ENCODE measurements at places on chromosomes 2 and 18.

DNA sequence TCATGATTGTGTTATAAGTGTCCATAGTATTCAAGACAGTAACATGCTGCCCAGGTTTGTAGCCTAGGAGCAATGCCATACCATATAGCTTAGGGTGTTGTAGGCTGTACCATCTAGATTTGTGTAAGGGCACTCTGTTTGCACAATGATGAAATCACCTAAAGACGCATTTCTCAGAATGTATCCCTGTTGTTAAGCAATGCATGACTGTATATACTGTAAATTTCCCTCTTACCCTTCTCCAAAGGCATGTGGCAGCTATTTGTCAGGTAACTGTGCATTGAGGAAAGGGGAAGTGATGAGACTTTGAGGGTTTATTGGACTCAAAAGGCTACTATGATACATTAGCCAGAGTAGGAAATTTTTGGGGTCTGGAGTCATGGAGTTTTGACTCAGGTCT lies 180.8 kb downstream of the VAPA start:
- no peak for DNase-seq

- no peak for DNase-seq
Measured at GRCh38 chr2:76563730-76564129, 853.0 kb upstream of the GCFC2 start.

DNA sequence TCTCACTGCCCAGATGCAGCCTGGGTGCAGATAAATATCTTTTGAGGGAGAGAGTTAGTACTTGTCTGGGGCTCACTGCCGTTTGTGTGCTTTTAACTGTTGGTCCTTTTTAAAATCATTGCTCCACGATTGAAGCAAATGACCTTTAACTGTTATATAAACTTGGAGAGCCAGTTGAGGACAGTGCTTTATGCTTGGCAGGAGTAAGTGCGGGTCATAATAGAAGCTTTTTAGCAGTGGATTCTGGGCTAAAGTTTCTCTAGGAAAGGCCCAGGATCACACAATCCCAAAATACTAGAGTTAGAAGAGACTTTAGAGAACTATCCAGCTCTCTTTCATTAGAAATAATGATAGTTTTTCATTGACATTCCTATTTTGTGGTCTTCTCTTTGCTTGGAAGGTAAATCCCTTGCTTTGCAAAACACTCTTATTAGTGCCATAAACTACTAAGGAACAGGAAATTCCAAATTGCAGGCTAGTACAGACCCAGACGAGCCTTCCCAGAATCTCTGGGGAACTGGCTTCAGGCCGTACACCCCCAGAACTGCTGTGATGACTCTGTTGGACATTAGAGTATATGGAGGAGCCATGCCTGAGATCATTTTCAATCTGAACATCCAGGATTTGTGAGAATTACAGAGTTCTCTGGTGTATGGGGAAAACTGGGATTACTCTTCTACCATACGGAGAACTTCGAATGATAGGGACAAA lies 19.1 kb downstream of the LIMS1 start:
- no peak for DNase-seq

DNA sequence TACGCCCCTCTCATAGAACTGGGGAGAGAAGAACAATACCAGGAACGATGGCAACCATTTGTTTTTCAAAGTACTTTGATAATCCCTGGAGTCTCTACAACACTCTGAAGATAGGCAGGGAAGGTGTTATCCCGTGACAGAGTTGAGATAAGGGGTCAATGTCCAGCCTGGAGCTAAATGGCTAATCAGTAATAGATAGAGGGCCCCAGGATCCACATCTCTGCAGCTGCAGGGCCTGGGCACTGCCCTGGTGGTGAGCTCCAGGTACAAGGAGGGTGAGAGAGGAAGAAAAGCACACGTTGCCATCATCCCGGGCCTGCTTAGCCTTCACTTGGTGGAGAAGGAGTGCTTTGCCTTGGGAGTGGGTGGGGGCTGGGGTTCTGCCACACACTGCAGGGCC lies 260.6 kb downstream of the PRKCE start:
- DNase-seq = no peak

GRCh38 chr2:130391872-130392670 lies 36.2 kb downstream of the PTPN18 start:
- DNase-seq = no peak

DNA sequence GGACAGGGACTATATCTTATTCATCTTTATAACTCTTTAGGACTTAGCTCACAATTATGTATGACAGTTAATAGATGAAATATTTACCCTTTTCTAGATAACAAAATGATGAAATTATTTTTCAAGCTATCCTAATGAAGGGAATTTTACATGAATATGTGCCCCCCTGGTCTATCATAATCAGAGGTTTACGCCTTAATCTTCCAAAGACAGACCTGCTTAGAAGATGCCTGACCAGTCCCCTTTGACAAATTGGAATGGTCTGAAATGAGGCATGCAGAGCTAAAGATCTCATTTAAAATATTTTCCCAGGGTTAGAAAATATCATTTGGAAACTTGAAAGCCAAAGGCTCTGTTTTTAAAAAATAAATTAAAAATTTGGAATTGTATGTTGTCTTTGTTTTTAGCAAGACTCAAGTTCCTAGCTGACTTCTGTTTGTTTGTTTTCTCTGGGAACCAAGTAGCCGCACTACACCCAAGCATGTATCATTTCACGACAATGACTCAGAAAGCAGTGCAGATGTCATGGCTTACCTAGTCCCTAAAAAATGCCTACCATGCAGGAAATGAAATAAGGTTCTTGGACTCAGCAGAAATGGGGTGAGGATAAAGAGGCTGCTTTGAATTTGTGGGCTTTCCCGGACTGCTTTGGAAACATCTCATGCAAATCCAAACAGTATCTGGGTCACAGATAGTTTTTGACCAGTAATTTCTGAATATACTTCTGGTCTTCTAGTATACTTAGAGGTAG lies 162.1 kb downstream of the ZEB2 start:
- DNase-seq = peak; percentile 74

DNA sequence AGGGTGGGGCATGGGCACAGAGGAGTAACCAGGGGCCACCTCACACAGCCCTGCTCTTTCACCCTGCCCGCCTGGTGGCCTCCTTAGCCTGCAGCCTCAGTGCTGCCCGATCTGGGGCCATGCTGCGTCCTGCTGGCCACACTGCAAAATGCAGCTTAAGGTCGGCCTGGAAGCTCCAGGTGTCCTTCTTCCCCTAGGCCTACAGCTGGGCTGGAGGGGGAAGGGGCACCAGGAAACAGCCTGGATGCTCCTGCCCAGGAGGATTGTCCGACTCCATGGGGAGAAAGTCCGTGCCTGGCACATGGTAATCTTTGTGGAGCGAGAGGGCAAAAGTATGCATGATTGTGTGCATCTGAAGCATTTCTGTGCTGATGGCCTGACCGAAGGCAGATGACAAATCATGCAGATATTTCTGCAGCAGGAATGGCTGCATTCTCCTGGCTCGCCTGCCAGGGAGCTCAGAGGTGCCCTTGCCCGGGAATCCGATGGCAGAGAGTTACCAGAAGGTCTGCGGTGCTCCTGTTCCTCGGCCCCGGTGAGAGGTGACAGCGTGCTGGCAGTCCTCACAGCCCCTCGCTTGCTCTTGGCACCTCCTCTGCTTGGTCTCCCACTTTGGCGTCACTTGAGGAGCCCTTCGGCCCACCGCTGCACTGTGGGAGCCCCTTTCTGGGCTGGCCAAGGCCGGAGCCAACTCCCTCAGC lies 12.8 kb upstream of the ALPP start:
- no peak for DNase-seq

GRCh38 chr2:73836141-73836943 lies 7.6 kb downstream of the STAMBP start:
- no peak for DNase-seq

GRCh38 chr2:128580988-128581848 lies 262.6 kb upstream of the HS6ST1 start:
- no peak for DNase-seq

GRCh38 chr2:134704173-134704572 lies 14.6 kb downstream of the TMEM163 start:
- no peak for DNase-seq

DNA sequence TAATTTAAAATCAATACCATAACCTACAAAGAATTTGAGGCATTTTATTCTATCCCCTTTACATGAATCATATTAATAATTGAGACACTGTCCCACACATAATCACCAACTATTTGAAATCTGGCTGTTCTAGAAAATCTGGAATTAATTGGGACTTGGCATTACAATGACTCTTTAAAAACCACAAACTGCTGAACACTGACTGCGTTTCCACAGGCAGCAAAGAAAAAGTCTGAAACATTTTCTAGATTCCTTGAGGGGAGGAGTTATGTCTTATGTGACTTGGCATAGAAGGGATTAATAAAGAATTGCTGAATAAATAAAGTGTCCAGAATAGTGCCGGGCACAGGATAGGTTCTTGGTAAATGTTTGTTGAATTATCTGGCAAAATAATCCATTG lies 61.4 kb downstream of the GPR39 start:
- no peak for DNase-seq

DNA sequence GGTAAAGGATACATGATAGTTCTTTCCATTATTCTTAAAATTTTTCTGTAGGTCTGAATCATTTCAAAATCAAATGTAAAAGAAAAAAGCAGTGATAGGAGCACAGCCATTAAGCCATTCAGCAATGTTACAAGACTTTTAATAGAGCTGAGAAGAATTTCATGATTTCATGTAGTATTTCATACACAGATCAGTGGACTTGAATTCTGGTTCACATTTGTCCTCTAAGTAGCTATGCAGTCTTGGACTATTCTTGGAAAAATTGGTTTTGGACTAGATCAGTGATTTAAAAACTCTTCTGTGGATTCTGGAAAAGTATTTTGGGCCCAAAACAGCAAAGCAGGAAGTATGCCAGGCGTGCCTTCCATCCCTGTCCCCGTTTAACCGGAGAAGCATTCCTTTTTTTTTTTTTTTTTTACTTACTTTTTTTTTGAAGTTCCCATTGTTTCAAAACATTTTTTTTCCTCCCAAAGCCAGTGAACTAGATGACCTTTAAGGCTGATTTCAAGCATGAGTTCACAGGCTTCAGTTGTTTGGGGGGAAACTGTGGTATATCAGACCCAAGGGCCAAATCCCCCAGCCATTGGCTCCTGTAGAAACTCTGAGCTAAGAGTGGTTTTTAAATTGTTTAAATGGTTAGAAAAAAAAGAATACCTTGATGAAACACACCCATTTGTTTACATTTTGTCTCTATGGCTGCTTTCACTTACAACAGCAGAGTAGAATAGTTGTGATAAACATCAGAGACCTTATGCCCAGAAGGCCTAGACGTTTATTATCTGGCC lies 17.5 kb upstream of the POLI start:
- no peak for DNase-seq

DNA sequence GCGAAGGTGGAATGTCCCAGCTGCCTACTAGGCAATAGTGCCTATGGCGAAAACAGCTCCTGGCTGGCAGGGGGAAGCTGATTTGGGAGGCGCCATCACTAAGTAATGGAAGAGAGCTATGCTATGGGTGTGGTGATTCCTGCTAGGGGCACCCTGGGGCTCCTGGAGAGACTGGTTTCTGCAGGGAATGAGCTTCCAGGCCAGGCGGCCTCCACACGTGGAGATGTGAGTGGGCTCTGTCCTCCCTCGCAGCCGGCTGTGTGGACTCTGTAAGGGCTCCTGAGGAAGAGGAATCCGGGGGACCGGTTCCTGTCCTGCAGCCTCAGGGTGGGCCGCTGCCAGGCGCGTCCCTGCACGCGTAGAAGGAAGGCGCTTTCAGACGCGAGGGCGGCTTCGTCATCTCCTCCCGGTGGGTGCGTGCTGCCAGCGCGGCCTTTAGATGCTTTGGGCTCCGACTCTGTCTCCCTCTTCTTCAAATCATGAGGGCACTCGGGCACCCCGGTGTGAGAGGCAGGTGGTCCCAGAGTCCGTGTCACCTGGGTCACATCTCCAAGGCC lies 55.5 kb upstream of the ANKRD62 start:
- no peak for DNase-seq

GRCh38 chr2:4618630-4619228 lies 915.4 kb downstream of the DCDC2C start:
- DNase-seq = no peak

DNA sequence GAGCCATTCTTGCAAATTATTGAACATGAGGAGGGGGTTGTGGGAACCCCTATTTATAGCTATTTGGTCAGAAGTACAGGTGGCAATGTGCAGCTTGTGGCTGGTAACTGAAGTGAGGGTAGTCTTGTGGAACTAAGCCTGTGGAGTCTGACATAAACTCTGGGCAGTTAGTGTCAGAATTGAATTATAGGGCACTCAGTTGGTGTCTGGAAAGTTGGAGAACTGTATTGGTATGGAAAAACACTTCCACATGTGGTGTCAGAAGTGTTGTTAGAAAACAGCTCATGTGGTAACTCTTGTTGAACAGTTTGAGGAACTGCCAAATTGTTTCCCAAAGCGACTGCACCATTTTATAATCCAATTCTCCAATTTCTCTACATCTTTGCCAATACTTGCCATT lies 7.5 kb downstream of the RALBP1 start:
- no peak for DNase-seq

GRCh38 chr2:144522897-144523595 lies 3.1 kb upstream of the ZEB2 start:
- no peak for DNase-seq

GRCh38 chr2:18077704-18078103 lies 199.2 kb downstream of the KCNS3 start:
- no peak for DNase-seq

DNA sequence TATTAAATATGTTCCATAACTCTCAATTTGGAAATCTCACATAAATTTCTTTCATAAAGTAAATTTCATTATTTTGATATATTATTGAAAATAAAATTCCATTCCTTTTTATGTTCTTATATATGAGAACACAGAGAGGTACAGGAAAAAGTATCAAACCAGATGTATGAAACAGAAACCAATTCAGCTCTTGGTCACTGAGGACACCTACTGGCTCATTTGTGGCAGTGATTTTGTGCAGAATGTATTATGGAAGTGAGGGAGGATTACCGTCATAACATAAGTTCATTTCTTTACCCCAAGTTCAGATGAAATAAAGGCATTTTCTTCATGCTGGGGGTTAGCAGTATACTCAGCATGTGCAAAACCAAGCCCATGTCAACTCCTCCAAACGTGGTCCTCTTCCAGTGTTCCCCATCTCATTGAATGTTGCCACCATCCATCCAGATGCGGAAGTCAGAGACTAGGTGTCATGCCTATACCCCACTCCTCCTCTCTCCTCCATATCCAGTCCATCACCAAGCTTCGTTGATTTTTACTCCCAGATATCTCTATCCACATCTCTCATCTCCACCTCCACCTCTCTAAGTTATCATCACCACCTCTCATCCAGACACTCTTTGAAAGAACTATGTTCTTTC lies 41.7 kb upstream of the MALL start:
- DNase-seq = peak; percentile 15

- DNase-seq = no peak
Measured at GRCh38 chr2:129008881-129009554, 690.4 kb upstream of the HS6ST1 start.

GRCh38 chr2:128315122-128315828 lies 3.4 kb downstream of the HS6ST1 start:
- DNase-seq = no peak

DNA sequence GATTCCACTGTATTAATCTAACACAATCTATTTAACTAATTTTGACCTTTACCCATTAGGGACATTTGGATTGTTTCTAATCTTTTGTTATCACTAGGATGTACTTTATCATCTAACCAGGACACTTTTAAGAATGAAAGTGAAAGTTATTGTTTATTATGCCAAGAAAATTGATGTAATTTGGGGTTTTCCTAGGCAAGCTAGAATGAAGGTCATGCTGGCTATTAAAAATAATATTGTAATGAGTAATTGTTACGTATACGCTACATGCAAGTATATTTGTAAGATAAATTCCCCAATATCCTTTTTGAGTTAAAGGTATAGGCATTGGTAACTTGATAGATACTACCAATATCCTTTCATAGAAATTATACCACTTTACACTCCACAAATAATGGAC lies 74.6 kb downstream of the COL5A2 start:
- no peak for DNase-seq

- DNase-seq = no peak
Measured at GRCh38 chr18:9658087-9658641, 43.8 kb upstream of the PPP4R1 start.
